Left hindlimb (tissue), 1 donor: ENCODE measurements at places on chromosomes 6 and 20.
A peak's percentile ranks its signal among the peaks of the same experiment; 100 is the strongest.

DNA sequence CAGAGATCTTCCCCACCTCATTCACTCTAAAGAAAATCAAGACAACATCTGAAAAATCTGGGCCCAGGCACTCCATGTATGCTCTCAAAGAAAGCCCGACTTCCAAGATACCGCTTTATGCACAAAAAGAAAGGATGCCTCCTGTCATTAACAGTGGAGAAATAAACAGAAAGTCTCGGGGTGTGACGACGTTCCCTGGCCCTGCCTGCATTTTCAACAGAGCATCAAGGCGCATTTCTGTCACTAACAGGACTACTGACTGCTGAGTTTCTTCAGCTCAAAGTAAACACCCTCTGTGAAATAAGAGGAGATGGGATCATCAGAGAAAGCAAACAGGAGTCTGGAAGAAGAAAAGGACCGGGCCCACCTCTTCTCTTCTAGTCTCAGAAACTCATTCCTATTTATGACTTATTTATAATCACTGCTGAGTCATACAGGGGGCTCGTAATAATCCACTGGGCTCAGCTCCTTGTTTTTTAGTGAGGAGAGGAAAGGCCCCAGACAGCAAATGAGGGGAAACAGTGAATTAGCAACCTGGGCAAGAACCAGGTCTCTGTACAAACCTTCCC lies 99.7 kb downstream of the ZMYND8 start:
- DNase-seq: no peak

- DNase-seq: no peak
Observed at GRCh38 chr6:7445101-7445500, 55.5 kb downstream of the RIOK1 start.

DNA sequence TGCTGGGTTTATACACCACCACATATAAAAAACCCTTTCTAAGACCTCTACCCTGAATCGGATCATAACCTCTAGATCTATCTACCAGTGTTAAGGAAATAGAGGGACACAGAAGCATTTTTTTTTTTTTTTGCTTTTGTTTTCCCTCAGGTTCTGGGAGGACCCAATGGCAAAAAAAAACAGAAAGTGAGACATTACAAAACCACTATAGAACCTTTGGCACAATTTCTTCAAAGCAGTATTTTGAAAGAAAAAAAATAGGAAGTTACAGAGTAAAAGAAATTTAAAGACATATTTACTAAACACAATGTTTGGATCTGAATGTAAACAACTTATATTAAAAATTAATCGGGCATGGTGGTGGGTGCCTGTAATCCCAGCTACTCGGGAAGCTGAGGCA lies 1258.7 kb upstream of the GJE1 start:
- DNase-seq: no peak

- DNase-seq: no peak
Observed at GRCh38 chr20:47917549-47918070, 132.3 kb upstream of the SULF2 start.

DNA sequence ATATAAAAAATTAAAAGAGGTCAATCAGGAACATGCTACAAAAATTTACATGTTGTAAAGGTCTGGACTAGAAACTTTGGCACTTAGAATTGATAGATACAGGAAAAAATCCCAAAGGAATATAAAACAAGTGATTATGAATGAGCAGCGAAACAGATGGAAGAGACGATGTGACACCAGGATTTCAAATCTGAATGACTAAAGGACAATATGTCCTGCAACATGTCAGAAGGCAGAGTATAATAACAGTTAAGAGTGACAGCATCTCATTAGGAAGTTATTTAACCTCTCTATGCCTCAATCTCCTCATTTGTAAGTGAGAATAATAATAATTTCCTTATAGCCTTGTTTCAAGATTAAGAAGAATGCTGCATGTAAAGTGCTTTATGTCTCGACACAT lies 50.3 kb downstream of the FRK start:
- no peak for DNase-seq

- no peak for DNase-seq
Observed at GRCh38 chr20:34495307-34495706, 20.9 kb upstream of the DYNLRB1 start.

- no peak for DNase-seq
Observed at GRCh38 chr6:18958146-18958545, 571.0 kb downstream of the RNF144B start.

- DNase-seq: no peak
Observed at GRCh38 chr6:22880686-22881433, 311.5 kb downstream of the HDGFL1 start.

DNA sequence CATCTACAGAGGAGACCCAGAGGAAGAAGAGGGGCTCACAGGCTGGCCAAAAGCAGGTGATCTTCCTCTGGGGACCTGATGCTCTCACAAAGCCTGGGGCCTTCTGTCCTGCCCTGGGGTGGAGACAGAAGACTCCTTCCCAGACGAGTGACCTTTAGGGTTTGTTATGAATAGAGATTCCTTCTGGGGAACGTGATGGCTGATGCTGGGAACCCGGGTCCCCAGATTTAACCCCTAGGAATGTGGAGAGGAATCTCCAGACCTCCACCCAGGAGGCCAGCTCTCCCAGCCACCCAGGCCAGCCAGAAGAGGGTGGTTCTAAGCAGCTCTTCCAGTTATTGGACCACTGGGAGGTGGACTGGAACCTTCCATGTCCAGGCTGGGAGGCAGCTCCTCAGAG lies 16.8 kb upstream of the CCN5 start:
- DNase-seq: no peak

GRCh38 chr20:11144114-11144950 lies 470.5 kb upstream of the JAG1 start:
- DNase-seq: peak; percentile 36

DNA sequence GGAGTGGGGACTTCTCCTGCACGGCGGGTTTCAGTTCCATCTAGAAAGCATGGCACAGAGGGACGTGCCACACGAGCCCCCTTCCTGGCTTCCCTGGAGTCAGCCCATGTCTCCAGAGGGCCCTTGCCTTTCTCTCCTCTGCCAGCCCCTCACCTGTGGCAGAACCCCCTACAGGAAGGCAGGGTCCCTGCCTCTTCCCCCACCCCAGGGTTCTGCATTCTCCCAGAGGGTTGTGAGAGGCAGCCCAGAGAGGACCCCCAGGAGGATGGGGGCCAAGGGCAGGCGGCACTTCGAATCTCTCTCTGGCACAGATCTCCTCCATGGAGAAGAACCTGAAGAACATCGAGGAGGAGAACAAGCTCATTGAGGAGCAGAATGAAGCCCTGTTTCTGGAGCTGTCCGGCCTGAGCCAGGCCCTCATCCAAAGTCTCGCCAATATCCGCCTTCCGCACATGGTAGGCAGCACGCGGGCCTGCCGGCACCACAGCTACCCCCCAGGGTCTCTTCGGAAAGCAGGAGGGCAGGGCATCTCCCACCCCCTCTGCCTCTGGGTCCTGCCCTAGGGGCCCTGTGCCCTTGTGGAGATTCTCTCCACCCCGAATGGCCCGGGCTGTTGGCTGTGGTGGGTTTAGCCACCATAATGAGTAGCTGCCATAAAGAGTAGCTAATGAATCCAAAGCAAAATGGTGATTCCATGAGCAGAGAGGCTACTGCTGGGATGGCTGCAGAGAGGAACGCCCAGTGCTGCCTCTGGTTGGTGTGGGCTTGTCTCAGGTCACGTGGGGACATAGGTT lies 15.9 kb upstream of the PCMTD2 start:
- DNase-seq: no peak
